Pancreas (tissue), 10 donors: ENCODE measurements at places on chromosomes 3 and 15. TPM values are rescaled to one million over a fixed set of nuclear protein-coding genes. Genes with fewer than 3 reads are reported as not detected.
A peak's percentile ranks its signal among the peaks of the same experiment; 100 is the strongest.

FOXB1 gene
- total RNA-seq = not detected

GOLGA8T gene
- 0.86 TPM for total RNA-seq

GRCh38 chr3:197426121-197426566 lies 127.7 kb upstream of the DLG1 start:
- no peak overlapping the region for H3K4me3 ChIP-seq
- H3K27me3 ChIP-seq = no peaks in the 10 kb centered on the region
- no peak overlapping the region for H3K27ac ChIP-seq
- H3K4me1 ChIP-seq = no peaks in the 10 kb centered on the region

DNA sequence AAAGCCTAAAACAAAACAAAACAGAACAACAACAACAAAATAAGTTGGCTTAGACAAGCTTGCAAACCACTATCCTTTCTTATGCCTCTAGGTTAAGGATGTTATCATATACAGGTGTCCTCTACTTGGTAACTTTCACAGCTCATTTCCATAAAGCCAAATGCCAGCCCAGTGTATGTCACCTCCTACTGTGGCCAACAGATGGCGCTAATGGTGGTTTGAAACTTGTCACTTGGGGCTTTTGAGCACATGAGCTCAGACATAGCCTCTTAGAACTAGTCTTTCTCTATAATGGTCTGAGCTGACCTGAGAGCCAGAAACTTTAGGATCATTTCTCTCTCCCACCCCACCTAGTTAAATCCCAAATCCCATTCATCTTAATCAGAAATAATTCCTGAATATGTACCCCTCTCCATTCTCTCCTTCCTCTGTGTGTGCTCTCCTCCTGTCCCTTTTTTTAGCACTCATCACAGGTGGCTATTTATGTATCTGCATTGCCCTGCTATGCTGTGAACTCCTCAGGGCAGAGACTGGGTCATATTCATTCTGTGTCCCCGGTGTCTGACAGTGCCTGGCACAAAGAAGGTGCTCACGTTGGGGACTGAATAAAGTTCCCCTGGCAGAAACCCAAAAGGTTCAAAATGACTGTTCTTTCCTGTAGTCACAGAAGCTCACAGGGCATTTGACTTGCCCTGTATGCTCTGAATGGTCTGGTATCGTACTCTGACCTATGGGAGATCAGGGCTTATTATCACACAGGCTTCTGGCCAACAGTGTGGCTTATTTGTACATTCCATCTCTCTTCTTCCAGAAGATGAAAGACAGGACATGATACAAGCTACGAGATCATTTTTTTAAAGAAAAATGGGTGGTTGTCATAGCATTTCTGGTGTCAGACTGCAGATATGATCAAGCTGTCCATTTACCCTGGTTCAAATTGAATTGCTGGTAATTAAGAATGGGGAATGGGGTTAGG lies 319.3 kb upstream of the AZI2 start:
- H3K27ac ChIP-seq = no peak overlapping the region
- H3K4me1 ChIP-seq = peaks cover 15% of the 10 kb centered on the region
- H3K27me3 ChIP-seq = no peaks in the 10 kb centered on the region
- DNase-seq = peak; percentile 81
- no peak overlapping the region for H3K4me3 ChIP-seq

GRCh38 chr3:3806856-3807255 lies 7.6 kb downstream of the LRRN1 start:
- no peaks in the 10 kb centered on the region for H3K4me1 ChIP-seq
- no peaks in the 10 kb centered on the region for H3K36me3 ChIP-seq
- H3K4me3 ChIP-seq = no peak overlapping the region
- H3K27ac ChIP-seq = no peak overlapping the region
- no peak for DNase-seq

GRCh38 chr3:160554980-160555379 lies 10.4 kb downstream of the KPNA4 start:
- H3K4me1 ChIP-seq = peaks cover 12% of the 10 kb centered on the region
- DNase-seq = no peak
- no peaks in the 10 kb centered on the region for H3K36me3 ChIP-seq
- H3K27me3 ChIP-seq = no peaks in the 10 kb centered on the region
- H3K27ac ChIP-seq = no peak overlapping the region
- H3K4me3 ChIP-seq = no peak overlapping the region

- no peak overlapping the region for H3K4me3 ChIP-seq
- H3K4me1 ChIP-seq = no peaks in the 10 kb centered on the region
- no peaks in the 10 kb centered on the region for H3K36me3 ChIP-seq
- DNase-seq = no peak
- H3K27ac ChIP-seq = no peak overlapping the region
- H3K27me3 ChIP-seq = no peaks in the 10 kb centered on the region
Observed at GRCh38 chr15:33844597-33844996, 123.7 kb upstream of the CHRM5 start.

GRCh38 chr3:52983336-52983807 lies 62.5 kb downstream of the SFMBT1 start:
- no peak overlapping the region for H3K27ac ChIP-seq
- no peak overlapping the region for H3K4me3 ChIP-seq
- no peak for DNase-seq
- no peaks in the 10 kb centered on the region for H3K36me3 ChIP-seq
- H3K27me3 ChIP-seq = no peaks in the 10 kb centered on the region

DNA sequence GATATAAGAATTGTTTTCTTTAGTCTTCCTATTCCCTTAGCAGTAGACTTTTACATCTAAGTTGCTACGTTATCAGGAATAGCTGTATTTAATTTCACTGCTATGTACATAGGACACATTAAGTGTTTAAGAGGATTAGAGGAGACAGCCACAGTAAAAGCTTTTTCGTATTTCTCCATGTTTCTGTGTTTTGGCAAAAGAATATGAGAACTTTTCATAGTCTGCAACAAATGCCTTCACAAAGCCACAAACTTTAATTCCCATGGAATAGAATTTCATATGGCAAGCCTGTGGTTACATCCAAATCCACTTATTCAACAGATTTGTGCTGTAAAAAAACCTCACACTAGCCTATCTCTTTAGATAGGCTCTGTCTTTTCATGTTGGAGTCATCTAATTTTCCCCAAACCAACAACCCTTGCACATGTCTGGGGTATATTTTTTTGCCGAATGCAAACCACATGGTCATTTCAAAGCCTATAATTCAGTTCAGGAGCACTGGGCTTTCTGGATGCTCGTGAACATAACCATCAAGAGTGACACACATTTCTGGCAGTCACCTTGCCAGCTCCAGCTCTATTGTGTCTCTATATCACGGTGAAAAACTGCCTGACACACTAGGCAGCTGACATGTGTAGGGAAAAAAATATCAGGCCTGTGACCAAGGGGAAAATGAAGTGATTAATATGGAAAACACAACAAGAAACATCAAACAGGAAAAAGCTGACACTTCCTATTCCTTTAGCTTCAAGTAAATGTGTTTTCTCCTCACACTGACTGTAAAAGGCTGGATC lies 19.2 kb downstream of the PLD1 start:
- no peaks in the 10 kb centered on the region for H3K36me3 ChIP-seq
- no peak overlapping the region for H3K27ac ChIP-seq
- no peaks in the 10 kb centered on the region for H3K4me1 ChIP-seq
- DNase-seq = no peak
- H3K27me3 ChIP-seq = no peaks in the 10 kb centered on the region

- H3K27me3 ChIP-seq = no peaks in the 10 kb centered on the region
- H3K36me3 ChIP-seq = no peaks in the 10 kb centered on the region
- H3K4me1 ChIP-seq = peaks cover 1% of the 10 kb centered on the region
- DNase-seq = no peak
Observed at GRCh38 chr3:10015461-10015904, 10.8 kb upstream of the FANCD2 start.
